ENCODE measurements at places on chromosomes 3 and 15. TPM values are rescaled to one million over a fixed set of nuclear protein-coding genes. Genes with fewer than 3 reads are reported as not detected.
A peak's percentile ranks its signal among the peaks of the same experiment; 100 is the strongest.

GRCh38 chr3:22371036-22371435 is 620.0 kb upstream of the ZNF385D start:
- no peak for DNase-seq

Gene PTX3
- 1,084 TPM for total RNA-seq

GRCh38 chr3:119580067-119580760 is 922 bp downstream of the ADPRH start:
- DNase-seq, result no peak

DNA sequence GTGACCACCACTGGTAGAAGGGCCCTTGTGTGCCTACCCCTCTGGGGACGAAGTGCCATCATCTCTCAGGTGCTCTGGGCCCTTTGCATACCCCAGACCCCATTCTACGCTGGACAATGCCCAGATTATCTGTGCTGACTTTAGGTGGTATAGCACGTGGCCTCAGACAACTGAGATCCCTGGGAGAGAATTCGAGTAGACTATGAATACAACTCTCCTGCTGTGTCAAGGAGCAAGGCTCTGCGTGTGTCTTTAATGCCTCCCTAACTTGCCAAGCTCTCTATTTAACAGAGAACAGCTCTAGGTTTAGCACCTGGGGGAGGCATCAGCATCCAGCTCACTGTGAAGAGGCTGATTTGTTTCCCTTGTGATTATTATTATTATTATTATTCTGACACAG is 29.1 kb downstream of the FAM3D start:
- DNase-seq, result no peak

GRCh38 chr3:111741181-111741580 is 117.9 kb upstream of the PHLDB2 start:
- no peak for DNase-seq

DNA sequence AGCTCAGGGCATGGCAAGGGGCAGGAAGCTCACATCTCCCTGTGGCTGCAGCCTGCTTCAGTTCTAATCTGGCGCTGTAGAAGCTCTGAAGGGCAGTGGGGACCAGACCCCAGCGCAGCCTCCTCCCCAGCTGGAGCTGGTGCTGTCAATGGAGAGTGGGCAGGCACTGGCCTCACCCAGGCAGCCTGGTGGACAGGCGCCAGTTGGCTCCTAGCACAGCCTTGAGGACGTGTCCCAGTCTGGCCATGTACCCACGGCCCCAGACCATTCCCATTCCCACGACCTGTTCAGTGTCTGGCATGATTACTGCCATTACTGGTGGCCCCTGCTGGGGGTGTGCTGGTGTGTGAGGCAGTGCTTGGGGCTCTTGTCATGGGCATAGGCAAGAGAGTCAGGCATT is 16.3 kb downstream of the TYRO3 start:
- DNase-seq, result no peak

Gene MAP6D1
- 2.9 TPM for total RNA-seq

GRCh38 chr15:99142562-99142961 is 37.7 kb downstream of the SYNM start:
- DNase-seq, result no peak

DNA sequence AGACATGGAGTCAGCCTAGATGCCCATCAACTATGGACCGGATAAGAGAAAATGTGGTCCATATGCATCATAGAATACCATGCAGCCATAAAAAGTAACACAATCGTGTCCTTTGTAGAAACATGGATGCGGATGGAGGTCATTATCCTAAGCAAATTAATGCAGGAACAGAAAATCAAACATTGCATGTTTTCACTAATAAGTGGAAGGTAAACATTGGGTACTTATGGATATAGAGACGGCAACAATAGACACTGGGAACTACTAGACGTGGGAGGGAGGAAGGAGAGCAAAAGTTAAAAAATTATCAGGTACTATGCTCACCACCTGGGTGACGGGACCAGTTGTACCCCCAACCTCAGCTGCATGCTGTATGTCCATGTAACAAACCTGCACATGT is 2.5 kb downstream of the PLD1 start:
- no peak for DNase-seq

- DNase-seq, result no peak
Measured at GRCh38 chr15:77370580-77370979, 49.3 kb downstream of the PEAK1 start.

DNA sequence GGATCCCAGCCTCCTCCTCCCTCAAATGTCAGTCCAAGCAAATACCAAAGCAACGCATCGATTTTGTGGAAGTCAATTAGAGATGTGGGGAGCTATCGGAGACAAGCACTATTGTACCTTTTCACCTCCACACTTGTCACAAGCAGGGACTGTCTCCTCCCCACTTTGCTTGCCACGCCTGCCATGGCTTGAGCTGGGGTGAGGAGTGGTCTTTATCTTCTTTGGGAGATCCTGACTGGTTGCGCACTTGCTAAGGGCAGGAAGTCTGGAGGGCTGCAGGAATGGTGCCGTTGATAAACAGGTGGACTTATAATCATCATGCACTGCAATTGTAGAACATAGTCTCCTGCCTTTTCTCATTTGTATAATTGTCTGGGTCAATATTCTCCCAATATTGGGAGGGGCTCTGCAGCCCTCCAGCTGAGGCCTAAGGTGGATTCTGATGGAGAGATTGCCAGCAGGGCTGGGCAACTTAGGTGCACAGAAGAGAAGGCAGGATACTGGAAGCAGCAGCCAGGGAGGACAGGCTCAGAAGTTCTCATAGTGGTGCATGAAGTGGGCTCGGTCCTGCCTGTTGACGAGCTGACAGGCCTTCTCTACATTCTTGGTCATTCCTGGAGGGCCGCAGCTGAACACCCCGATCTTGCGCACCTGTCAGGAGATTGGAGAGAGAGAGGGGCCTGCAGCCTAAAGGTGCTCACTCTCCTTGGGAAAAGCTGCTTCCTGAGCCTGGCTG is 20.2 kb downstream of the DUOX2 start:
- DNase-seq, result no peak

DNA sequence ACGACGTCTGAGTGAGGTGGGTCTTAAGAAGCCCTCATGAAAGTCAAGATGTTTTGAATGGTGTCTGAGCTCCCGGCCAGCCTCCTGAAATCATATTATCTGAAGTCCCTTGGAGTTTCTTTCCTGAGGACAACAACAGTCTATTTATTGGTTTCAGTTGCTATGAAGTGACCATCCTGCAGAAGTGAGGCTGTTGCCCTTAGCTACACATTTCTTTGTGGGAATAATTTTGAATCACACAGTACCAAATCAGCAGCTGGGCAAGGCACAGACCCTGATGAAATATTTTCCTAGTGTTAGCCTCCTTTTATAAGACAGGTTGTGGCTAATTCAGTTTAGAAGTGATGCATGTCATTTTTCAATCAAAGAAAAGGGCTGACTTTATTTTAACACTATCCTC is 220.7 kb upstream of the AZI2 start:
- DNase-seq, result no peak

Gene IMPG2
- total RNA-seq, result 0.33 TPM

Gene APOD
- 25.1 TPM for total RNA-seq

- no peak for DNase-seq
Measured at GRCh38 chr3:139121513-139122220, 77.0 kb upstream of the PRR23C start.

Gene SENP8
- total RNA-seq, result 2.2 TPM

GRCh38 chr15:36210426-36210825 is 369.0 kb upstream of the CDIN1 start:
- DNase-seq, result no peak

GRCh38 chr15:59018833-59019232 is 31.4 kb downstream of the RNF111 start:
- no peak for DNase-seq

Gene ZNF774
- 0.92 TPM for total RNA-seq

DNA sequence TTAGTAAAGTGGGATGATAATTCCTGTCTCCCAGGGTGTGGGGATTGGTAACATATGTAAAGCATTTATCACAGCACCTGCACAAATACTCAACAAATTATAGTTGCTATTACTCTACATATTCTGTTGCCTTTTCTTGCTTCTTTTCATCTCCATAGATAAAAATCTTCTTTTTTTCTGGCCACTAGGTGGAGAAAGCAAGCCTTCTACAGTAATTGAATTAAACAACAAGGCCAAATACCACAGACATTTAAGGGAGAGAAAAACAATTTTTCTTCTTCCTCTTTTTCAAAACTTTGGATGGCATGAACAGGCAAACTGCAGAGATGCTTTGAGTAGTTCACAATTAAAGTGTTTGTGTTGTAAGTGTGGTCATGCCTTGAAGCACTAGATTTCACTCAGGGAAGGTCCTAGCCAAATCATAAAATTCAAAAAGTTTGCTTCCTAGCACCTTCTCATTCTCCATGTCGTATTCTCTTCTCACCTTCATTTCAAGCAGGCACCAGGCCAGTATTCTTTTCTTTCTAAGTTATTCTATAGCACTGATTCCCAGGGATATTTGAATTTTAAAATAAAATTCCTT is 493.4 kb upstream of the TGFBR2 start:
- DNase-seq, result peak; percentile 11

DNA sequence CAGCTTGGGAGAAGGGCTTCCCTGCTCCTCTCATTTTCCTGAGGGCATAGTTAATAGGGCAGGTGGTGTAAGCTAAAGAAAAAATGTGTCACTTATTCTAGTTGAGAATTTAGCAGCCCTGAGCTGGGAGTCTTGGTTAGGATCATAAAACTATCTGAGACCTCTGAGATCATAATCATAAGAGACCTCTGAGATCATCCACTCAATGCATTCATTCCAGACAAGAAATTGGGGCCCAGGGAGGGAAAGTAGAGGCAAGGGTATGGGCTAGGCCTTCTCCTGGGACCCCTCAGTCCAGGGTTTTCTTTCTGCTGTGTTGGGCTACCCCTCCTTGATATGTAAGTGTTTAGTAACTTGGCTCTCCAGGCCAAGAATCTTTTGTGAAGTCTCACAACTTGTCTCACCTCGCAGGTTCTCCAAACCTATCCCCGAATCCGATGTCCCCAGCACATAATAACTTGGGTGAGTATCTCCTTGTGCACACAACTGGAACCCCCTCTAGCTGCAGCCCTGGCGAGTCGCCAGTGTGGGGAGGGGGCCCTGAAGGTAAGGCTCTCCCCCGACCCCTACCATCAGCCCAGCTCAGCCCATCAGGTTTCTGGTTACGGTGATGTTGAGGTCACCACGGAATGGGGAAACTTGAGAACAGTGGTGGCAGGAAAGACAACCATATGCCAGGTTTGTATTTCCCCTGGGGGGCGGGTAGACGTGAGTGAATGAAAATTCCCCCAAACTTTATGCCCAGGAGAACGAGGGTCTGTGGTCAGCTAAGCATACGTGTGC is 84.1 kb downstream of the AAGAB start:
- no peak for DNase-seq

Gene BNC1
- total RNA-seq, result 14.2 TPM

DNA sequence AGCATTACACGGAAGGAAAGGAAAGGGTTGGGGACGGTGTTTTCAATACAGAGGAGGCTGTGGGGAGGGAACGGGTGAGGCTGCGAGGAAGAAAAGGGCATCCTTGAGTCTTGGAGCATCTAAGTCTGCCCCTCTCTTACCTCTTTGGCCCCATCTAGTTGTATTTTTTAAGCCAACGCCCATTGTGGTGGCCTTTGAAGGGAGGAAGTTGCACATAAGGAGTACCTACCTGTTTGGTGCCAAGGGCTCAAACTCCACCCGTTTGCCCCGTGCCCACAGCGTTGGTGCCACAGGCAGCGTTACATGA is 146.1 kb upstream of the UMPS start:
- DNase-seq, result no peak

DNA sequence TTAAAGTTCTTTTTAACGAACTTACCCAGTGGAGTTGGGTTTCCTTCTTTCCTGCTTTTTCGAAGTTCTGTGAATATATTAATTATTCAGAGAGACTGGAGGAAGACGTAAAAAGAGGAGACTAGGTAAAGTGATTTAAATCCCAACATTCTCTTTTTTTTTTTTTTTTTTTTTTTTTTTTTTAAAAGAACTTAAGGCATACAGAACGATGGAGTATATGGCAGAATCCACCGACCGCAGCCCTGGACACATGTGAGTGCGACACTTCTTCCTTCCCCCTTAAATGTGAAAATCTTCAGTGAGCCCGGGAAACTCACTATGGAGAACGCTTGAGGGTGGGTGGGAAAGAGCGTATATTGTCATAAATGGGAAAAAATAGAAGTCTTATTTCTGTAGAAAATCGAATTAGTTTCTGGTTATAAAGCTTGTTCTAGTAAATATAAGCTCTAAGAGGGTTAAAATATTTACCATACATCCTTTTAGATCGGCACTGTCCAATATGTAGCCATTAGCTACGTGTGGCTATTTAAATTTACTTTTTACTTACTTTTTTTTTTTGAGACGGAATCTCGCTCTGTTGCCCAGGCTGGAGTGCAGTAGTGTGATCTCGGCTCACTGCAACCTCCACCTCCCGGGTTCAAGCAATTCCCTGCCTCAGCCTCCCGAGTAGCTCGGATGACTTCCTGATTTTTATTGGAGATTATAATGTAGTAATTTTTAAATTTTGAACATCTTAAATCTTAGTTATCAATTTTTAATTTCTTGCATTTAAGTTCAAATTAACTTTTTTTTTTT is 892 bp downstream of the NMD3 start:
- no peak for DNase-seq

- no peak for DNase-seq
Measured at GRCh38 chr3:121424549-121424948, 121.2 kb downstream of the POLQ start.

Gene MAGEF1
- 10.4 TPM for total RNA-seq

DNA sequence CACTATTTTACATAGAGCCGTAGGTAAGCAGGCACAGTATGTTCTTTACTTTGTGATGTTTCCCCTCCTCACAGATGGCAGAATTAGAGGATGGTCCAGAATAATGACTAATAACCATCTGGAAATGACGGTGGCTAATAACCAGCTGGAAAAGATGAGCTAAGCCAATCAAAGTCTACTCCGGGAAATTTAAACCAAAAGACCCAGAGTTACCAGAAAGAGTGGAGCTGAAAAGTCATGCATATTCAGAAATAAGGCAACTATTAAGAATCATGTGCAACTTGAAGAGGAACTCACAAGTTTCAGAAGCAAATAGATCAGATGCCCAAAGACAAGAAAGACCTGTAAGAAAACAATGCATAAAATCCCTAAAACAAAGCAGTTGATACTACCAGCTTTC is 33.6 kb downstream of the DMXL2 start:
- no peak for DNase-seq

DNA sequence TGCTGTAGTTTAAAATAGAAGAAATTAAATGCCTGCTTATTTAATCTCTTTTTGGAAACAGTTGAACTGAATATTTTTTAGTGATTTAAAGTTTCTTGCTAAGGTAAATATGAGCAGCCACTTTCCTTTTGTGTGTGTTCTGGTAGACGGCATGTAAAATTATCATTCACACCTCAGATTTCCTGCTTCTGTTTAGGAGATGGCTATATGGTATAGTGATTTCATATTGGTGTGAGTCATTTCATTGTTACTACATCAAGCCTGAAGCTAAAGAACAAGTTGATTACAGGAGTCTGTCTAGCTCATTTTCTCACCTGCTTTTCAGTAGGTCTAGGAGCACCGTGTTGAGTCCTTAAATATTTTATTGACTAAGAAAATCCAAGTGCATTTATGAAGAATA is 2.2 kb downstream of the LRCH3 start:
- DNase-seq, result peak; percentile 57

- DNase-seq, result no peak
Measured at GRCh38 chr3:31439890-31440750, 92.6 kb upstream of the STT3B start.
